IPS DF 6.9 (cell line): ENCODE measurements at places on chromosomes 4 and X.

GRCh38 chr4:75110061-75110460, 177.1 kb downstream of the PARM1 start:
- DNase-seq = no peak

GRCh38 chr4:108287834-108288413, 119.2 kb upstream of the LEF1 start:
- DNase-seq = no peak

GRCh38 chrX:133389975-133390374, 25.3 kb downstream of the GPC4 start:
- DNase-seq = no peak

DNA sequence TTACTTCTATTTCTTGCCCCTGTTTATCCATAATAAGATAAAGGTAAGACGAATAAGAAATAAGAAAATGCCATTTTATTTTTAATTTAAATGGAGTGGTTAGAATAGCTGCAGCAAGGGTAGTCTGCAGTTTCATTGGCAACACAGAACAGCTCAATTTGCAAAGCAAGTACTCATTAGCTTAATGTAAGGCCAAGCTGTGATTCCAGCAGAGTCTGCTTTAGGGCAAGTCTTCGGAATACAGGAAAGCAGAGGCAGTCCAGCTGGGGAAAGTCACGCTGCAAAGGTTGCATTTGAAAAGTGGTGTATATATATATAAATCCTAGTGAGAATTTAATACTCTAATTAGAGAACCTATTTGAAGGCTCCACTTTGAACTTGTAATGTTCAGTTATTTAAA, 59.0 kb downstream of the ANXA10 start:
- DNase-seq = no peak

- no peak for DNase-seq
Measured at GRCh38 chrX:53071604-53072417, 10.4 kb upstream of the TSPYL2 start.

DNA sequence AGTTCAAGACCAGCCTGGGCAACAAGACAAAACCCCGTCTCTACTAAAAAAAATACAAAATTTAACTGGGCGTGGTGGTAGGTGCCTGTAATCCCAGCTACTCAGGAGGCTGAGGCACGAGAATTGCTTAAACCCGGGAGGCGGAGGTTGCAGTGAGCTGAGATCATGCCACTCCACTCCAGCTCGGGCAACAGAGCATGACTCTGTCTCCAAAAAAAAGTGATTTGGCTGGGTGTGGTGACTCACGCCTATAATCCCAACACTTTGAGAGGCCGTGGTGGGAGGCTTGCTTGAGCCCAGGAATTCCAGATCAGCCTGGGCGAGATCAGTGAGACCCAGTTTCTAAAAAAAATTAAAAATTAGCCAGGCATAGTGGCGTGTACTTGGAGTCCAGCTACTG, 4.1 kb downstream of the OPHN1 start:
- no peak for DNase-seq

DNA sequence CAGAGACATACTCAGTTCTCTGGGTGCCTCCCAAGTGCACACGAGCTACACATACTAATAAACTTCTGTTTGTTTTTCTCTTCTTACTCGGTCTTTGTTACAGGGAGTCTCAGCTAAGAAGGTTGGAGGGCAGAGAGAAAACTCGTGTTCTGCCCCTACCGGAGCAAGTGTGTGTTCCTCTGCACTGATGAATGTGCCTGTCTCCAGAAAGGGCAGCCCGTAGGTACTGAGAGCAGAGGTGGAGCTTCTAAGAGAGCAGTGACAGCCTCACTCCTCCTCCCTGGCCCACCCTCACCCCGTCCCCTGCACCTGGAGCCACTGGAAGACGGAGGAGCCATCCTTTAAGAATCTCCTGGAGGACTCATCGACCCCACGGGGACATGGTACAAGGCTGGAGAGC, 67.6 kb downstream of the MTNR1A start:
- no peak for DNase-seq

GRCh38 chr4:119261986-119262385, 49.5 kb downstream of the USP53 start:
- DNase-seq = no peak

DNA sequence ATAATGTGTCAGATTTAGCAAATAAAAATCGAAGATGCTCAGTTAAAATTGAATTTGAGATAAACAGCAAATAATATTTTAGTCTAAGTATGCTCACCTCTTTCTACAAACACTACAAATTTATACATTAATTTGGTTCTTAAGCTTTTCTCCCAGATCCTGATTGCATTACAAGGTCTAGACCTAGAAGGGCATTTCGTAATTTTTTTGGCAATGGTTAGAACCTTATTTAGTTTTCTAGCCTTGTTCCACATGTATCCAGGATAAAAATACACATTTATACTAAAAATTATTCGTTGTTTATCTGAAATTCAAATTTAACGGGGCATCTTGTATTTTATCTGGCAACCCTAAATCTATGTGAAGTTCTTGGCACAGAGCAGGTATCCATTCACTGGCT, 2.5 kb upstream of the CDKL5 start:
- no peak for DNase-seq

GRCh38 chr4:47031751-47032404, 511 bp downstream of the GABRB1 start:
- DNase-seq = no peak

GRCh38 chr4:127809173-127809800, 27.2 kb downstream of the HSPA4L start:
- DNase-seq = no peak

GRCh38 chr4:48342606-48342880, 1.2 kb downstream of the SLAIN2 start:
- DNase-seq = no peak

DNA sequence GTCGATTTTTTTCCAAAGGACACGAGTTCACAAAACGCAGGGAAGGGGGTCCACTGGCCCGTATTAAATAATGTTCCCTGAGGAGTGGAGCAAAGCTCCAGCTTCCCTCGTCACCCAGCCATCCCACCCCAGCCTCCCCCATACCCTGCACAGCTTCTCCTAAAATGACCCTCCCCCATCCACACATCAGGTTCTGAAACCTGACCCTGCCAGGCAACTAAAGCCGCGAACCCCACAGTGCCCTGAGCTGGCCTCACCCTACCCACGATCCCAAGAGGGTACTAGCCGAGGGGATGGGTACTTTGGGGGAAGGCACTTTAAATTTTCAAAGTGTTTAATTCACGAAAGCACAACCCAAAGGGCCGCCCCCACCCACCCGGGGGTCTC, 634 bp downstream of the APOO start:
- no peak for DNase-seq

- DNase-seq = no peak
Measured at GRCh38 chr4:110586131-110586850, 36.6 kb downstream of the PITX2 start.

- no peak for DNase-seq
Measured at GRCh38 chrX:123731258-123731986, 1.4 kb downstream of the THOC2 start.

- DNase-seq = no peak
Measured at GRCh38 chr4:186534056-186534455, 21.3 kb downstream of the MTNR1A start.

DNA sequence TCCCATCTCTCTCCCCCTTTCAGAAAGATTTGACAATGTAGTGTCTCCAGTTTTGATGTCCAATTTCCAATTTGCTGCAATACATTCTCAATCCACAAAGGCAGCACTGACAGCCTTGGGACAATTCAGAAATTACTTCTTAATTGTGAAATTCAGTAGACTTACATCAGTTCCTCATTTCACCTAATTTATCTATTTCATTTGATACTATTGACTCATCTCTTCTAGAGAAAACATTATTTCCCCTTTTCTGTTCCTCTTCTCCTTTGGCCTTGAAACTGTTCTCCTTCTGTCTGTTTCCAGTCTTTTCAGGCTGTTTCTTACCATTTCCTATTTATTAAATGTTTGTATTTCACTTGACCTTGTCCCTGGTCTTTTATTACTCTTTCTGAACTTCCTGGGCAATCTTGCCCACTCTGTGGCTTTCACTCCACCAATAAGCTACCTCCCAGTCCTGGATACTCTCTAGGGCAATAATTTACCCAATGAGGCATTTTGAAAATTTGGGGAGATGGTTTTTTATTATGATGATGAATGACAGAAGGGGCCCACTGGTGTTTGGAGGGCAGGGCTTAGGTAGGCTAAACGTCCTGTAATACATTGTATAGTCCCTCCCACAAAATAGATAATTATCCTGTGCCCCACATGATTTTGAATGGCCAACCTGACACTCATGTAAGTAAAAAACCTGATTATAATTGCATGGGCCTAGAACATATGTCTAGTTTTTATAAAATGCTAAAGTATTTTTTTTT, 498.0 kb upstream of the BOD1L1 start:
- no peak for DNase-seq

GRCh38 chrX:17596061-17596460, 141.2 kb upstream of the SCML1 start:
- DNase-seq = no peak

GRCh38 chr4:151199319-151200190, 77.4 kb upstream of the PRSS48 start:
- no peak for DNase-seq

DNA sequence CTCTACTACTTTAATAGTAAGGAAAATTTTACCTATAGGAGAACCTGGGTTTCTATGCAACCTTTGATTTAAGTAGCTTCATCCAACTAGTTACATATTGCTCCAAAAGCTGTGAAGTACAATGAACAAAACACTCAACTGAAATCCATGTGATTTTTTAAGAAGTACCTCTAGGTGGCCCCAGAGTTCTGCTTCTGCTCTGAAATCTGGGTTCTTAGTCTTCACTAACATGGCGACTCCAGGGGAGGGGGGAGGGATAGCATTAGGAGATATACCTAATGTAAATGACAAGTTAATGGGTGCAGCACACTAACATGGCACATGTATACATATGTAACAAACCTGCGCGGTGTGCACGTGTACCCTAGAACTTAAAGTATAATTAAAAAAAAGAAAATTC, 73.4 kb upstream of the MAGEB2 start:
- DNase-seq = peak; percentile 5

DNA sequence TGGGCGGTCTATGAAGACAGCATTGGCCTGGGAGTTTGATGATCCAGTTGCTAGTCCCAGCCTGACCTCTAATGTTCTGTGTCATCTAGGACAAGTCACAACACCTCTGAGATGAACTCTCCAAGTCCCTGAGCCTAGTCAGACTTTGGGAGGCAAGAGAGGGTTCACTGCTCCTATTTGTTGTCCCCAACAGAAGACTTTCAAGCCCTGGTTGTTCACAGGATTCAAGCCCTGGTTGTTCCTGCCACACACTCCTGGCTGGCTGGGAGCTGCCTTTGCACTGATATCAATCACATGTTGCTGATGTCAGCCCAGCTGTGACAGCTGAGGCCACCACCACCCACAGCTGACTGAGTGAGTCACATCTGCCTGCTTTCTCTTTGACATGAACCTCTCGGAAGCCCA, 253.2 kb upstream of the RASGEF1B start:
- no peak for DNase-seq

DNA sequence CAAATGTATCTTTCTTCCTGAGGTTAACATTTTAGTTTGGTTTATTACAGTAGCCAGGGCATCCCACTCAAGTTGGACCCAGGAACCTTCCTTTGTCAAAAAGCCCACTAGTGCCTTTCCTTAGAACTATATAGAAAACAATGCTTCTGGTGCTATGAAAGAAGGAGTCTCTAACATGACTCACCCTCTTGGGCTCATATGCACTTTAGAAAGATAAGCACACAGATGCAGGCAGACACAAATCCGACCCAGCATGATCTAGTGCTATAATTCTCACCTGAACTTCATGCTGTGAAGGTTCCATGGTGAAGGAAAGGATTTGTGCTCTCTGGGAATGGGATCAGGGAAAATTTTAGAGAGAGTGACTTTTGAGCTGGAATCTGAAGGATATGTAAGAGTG, 289.4 kb downstream of the ANKRD50 start:
- no peak for DNase-seq

DNA sequence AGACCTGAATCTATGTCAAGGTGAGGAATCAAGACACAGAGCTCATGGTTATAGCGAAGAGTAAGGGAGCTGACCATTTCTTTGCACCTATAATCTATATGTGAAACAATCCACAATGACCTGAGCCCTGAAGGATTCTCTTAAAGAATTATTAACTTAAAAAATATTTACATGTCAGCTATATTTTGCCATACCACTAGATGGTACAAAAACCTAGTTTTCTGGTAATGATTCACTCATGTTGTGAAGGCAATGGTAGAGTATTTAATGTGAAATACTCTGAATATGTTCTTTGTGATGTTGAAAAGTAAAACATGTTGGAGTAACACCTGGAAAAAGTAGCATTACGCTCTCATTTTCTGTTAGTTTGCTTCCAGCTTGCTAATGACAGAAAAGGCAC, 40.0 kb downstream of the VGLL1 start:
- no peak for DNase-seq

GRCh38 chrX:127085939-127086338, 266.4 kb downstream of the PRR32 start:
- DNase-seq = no peak

GRCh38 chr4:86921608-86922252, 13.1 kb upstream of the AFF1 start:
- DNase-seq = no peak

DNA sequence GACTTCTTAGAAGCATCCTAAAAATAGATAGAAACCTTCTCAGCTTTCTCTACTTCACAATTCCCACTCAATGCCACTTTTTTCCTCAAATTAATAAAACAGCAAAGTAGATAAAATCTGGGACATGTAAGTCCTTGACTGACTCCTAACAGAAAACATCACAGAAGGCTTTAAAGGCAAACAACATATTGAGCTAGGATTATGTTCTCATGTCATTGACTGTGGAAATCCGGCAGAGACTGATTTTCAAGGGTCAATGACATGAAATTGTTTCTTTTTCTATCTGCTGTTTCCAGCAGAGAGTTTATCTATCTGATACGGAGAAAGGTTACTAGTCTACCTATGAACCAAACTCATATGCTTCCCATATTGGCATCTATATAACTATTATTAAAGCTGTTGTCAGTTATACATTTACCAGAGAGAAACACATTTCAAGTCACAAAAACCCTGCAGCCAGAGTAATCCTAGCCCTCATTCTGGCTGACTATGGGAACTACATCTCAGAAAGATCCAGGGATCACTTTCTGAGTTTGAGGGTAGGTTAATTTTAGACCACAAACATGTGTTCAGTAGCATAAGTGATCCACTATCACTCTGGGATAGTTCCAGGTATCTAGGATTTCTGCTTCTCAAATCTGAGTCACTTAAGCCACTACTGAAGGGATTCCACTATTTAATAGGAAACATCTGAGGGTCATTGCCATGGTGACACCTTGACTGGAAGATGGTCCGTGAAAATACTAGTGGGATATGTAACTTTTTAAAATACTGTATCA, 147.6 kb downstream of the PPP3CA start:
- no peak for DNase-seq

- DNase-seq = no peak
Measured at GRCh38 chr4:109494563-109494962, 60.9 kb downstream of the SEC24B start.
